ENCODE measurements at places on chromosomes 1 and 21.
A peak's percentile ranks its signal among the peaks of the same experiment; 100 is the strongest.

GRCh38 chr1:93575621-93576284 lies 105.9 kb downstream of the BCAR3 start:
- DNase-seq, result no peak

DNA sequence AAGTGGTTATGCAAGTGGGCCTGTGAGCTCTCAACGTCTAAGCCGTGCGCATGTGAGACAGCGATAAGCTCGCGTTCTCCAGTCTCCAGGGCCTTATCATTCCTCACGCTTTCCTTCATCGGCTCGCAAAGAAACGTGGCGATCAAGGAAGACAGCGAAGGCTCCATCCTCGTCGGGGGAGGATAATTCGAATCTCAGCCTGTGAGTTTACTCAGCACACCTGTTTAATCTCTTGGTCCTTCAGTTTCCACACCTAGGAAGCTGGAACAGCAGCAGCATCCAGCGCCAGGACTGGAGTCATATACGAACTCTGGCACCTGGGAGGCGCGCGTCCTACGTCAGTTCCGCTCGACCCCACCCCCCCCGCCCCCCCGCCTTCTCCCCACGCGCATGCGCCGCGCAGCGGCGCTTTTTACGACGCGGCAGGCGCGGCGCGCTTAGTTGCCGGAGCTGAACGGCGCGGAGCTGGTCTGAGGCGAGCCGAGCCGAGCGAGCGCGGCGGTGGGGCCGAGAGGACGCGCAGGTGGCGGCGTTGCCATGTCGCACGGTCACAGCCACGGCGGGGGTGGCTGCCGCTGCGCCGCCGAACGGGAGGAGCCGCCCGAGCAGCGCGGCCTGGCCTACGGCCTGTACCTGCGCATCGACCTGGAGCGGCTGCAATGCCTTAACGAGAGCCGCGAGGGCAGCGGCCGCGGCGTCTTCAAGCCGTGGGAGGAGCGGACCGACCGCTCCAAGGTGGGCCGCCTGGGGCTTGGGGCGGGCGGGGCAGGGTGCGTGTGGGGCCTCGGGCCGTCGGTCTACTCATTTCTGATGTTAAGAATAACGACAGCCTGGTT lies at the start of gene PITHD1:
Gene PITHD1 (plus strand): TSS at position 440 of the 836 bp plus-strand sequence. CDS start 98 bp downstream, at position 538.
- peak; percentile 82 for DNase-seq

- DNase-seq, result no peak
Measured at GRCh38 chr1:46556822-46557221, 5.4 kb upstream of the KNCN start.

DNA sequence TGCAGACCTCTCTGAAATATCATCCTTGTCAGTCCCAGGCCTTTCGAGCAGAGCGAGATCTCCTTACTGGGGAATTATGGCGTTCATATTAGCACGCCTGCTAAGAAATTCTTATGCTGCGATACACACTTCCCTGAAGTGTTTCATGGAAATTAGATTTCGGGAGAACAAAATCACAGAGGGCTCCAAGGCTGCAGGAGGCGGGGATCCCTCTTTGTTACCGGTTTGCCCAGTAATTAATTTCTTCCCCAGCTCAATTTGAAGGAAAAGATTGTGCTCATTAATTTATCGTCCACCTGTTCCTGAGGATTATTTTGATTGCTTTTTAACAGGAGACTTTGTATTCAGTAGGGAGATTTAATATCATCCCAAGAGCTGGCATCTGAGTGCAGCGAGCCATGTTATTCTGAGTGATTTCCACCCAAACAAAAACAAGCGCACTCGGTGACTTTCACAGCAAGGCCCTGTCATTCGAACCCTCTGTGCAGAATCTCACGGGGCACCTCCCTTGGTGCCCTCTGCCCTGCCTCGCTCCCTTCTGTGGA lies 202.3 kb upstream of the GALNT2 start:
- DNase-seq, result no peak

DNA sequence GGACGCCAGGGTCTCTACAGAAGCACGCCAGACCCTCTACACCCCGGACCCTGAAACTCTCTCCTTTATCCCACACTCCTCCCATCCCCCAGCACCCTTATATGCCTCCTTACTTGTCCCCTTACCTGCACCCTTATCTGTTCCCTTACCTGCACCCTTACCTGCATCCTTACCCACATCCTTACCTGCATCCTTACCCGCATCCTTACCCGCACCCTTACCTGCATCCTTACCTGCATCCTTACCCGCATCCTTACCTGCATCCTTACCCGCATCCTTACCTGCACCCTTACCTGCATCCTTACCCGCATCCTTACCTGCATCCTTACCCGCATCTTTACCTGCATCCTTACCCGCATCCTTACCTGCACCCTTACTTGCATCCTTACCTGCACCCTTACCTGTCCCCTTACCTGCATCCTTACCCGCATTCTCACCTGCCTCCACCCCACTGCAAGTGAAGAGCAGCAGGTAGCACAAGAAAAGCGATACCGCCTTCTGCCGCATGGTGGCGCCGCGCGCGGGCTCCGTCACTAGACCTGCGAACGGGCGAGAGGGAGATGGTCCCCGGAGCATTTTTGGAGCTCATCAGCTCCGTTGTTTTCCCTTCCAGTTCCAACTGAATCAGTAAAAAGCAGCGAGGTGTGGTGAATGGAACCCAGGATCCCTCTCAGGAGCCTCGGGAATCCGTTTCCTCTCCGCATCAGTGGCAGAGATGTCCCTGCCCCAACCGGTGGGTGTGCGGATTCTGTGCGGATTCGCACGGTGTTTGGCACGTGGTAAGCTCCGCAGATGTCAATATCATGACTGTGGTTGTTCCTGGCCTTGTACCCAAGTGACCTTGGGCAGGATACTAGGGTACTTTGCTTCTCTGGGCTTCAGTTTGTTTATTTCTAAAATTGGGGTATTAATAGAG lies 2.9 kb downstream of the IFI6 start:
- DNase-seq, result peak; percentile 83

- no peak for DNase-seq
Measured at GRCh38 chr1:101587741-101588140, 350.9 kb downstream of the S1PR1 start.

DNA sequence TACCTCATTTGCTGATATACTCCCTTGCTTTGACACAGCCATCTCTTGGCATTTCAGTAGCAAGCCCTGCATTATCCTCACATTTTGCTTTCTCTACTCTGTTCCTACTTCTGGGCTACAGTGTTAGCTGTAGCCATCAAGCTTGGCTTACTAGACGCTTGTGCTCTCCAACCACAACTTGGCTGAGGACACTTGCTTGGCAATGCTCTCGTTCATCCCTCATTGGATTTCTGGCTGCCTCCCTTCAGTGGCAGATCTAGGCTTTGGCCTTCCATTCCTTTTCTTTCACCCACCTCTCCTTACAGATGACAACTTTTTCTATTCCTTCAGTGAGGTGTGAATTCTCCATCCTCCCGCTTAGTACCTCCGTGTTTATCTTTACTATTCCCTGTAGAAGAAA lies 428.7 kb upstream of the LRRC7 start:
- DNase-seq, result no peak

GRCh38 chr1:111236379-111236778 lies 8.9 kb downstream of the CHI3L2 start:
- DNase-seq, result no peak

DNA sequence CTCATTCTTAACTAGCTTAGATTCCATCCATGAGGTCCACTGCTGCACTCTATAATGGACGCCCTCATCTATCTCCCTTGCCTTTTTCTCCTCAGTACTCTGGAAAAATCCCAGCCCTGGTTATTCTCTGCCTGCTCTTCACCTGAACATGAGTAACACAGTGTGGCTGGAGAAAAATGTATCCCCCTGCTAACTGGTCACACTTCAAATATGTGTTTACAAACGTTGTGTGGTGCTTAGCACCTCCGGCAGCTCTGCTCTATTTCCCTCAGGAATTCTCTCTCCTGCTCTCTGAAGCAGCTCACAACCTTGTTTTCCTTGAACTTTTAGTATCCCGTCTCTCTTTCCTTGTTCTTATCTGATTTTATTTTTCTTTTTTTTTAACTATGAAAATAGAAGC lies 4.1 kb downstream of the SCCPDH start:
- DNase-seq, result no peak

- no peak for DNase-seq
Measured at GRCh38 chr1:52659851-52660596, 27.1 kb downstream of the SHISAL2A start.

GRCh38 chr1:31031330-31032143 lies 34.0 kb downstream of the PUM1 start:
- DNase-seq, result no peak

- peak; percentile 63 for DNase-seq
Measured at GRCh38 chr1:205791568-205792180, 16.4 kb upstream of the RAB29 start.

GRCh38 chr1:248776991-248777390 lies 21.4 kb upstream of the LYPD8 start:
- no peak for DNase-seq

GRCh38 chr1:216750961-216751360 lies 27.7 kb upstream of the ESRRG start:
- no peak for DNase-seq

DNA sequence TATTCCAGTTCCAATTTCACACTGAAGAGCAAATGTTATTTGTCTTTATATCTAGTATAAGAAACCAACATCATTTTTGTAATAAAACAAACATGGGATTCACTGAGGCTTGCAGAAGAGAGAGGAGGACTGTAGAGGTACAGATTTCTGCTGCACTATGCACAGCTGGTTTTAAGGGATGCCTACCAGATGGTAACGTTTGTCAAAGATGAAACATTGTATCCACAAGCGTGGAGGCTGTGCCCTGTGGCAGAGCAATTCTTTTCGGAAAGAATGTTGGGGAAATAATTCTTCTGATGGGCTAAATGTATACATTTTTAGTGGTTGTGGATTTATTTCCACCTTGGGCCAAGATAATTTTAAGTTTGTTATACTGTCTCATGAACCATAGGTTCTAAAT lies 272.4 kb downstream of the DUSP10 start:
- DNase-seq, result no peak

GRCh38 chr1:26784023-26784871 lies 3.5 kb upstream of the PIGV start:
- DNase-seq, result no peak

DNA sequence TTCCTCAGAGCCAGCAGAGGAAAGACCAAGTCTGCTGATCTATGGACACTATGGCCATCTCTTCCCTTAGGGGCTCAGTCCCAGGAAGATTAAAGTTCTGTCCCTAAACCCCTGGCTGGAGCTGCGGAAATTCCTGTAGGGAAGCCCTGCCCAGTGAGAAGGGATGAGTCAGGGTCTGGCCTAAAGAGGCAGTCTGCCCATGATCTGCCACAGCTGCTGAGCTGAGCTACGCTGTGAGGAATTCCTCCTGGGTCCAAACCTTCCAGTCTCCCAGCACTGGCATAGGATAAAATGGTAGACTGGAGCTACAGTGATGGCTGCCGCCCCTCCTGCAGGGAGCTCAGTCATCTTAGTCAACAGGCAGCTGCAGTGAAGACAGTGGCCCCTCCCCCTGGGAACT lies 213.7 kb downstream of the BRINP2 start:
- DNase-seq, result no peak

GRCh38 chr1:17229379-17229778 lies 19.5 kb upstream of the PADI3 start:
- no peak for DNase-seq

DNA sequence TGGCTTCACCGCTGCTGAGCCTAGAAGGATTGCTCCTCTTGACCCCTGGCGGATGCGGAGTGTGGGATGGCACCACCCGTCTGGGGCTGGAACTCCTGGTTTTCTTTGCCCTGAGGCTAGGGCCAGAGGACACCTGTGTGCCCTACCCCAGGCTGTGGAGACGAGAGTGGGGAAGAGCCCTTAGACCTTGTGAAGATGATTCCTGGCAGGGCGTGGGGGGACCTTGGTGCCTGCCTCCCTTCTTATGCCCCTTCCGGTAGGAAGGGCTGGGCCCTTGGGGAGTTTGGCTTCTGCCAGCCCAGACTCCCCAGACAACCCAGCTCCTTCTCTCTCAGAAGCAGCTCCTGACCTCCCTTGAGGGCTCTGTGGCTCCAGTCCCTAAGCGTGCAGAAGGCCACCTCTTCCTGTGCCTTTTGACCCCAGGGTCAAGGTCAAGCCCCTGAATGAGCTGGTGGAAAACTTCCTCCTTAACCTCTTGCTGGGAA lies 891 bp downstream of the RPS6KA1 start:
- DNase-seq, result no peak

DNA sequence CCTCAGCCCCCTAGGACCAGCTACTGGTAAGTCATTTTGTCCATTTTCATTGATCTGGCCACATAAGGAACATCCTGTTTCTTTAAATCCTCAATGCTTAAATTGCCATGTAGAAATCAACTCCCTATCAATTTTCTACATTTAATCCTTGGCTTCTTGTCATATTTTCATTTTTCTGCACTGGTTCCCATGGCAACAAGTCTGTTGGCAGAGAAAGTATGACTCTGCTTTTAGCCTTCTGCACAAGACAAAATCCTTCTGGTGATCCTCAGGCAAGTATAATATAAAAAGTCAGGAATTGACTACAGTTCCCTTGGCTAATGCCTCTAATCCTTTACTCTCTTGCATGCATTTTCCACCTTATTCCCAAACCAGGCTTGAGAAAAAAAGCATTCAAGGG lies 65.0 kb downstream of the LRRC40 start:
- no peak for DNase-seq

DNA sequence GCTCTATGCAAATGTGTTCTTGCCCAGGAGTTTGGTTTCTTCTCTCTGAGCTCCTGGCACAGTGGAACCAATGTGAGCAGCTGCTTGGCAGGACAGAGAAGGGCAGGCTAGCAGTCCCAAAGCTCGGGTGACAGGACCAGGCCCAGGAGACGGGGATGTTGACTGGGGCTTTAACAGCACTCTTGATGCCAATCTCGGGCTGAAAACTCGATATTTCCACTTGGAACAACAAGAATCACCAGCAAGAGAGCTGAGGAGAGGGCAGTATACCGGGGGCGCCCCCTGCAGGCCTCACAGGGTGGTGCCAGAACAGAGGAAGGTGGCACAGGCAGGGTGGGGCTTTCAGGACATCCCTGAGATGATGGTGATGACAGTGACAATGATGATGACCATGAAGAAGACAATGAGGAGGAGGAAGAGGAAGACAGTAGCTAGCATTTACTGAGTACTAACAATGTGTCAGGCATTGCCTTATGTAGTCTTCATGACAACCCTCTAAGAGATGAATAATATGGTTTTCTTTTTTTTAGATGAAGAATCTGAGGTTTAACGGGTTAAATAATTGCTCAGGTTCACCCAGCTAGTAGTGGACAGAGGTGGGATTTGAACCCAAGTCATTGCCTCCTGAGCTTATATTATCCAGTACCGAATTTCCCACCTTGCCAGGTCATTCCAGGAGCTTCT lies 2.7 kb upstream of the KCNJ9 start:
- peak; percentile 48 for DNase-seq

- DNase-seq, result no peak
Measured at GRCh38 chr1:183758913-183759312, 46.0 kb upstream of the RGL1 start.

Data from CD4-positive, alpha-beta T cell treated with Interleukin-6 at 100 ng/mL for 8 hours (primary cell).